ENCODE measurements at places on chromosomes 12 and 14.
A peak's percentile ranks its signal among the peaks of the same experiment; 100 is the strongest.

- DNase-seq, result no peak
Measured at GRCh38 chr12:62847709-62848108, 87.2 kb downstream of the PPM1H start.

DNA sequence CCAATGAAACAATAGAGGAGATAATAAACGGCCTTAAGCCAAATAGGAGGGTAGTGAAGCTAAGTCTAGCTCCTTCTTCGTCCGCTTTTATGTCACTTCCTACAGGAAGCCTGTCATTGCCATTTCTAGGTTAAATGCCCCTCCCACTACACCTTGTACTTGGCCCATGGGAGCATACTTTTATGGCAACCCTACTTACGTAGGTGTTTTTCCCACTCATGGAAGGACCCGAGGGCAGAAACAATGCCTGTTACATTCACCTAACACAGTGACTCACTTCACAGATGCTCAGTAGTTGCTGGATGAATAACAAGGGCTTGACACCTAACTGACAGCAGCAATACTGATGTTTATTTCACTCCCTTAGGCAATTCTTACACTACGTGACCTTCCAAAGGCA lies 44.5 kb downstream of the ALKBH1 start:
- DNase-seq, result no peak

DNA sequence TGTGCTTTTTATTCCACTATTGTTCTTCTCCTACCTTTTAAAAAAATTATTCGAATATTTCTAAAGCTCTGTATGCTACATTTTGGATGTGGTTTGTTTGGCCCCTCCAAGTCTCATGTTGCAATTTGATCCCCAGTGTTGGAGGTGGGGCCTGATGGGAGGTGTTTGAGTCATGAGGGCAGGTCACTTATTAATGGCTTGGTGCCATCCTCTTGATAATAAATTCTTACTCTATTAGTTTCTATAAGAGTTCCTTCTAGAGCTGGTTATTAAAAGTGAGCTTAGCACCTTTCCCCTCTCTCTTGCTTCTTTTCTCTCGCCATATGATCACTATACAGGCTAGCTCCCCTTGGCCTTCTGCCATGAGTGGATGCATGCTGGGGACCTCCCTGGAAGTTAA lies 445.6 kb upstream of the PDE3A start:
- DNase-seq, result no peak

DNA sequence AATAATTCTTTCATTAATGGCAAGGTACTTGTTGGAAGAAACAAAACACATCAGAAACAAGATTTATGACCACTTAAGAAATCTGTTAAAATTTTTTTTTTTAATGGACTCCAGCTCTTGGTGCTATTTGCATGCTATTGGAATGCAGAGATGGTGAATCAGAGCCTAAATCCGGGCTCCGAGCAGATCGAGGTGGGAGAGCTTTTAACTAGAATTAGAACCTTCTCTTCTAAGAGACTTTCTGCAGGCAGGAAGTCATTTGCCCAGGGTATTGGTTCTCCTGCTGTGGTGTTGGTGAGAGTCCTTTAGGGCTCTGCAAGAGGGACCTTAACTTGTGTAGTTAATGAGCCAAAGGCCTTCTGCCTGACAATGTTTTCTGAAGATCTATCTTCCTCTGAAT lies 419.4 kb downstream of the SNAPC1 start:
- no peak for DNase-seq

DNA sequence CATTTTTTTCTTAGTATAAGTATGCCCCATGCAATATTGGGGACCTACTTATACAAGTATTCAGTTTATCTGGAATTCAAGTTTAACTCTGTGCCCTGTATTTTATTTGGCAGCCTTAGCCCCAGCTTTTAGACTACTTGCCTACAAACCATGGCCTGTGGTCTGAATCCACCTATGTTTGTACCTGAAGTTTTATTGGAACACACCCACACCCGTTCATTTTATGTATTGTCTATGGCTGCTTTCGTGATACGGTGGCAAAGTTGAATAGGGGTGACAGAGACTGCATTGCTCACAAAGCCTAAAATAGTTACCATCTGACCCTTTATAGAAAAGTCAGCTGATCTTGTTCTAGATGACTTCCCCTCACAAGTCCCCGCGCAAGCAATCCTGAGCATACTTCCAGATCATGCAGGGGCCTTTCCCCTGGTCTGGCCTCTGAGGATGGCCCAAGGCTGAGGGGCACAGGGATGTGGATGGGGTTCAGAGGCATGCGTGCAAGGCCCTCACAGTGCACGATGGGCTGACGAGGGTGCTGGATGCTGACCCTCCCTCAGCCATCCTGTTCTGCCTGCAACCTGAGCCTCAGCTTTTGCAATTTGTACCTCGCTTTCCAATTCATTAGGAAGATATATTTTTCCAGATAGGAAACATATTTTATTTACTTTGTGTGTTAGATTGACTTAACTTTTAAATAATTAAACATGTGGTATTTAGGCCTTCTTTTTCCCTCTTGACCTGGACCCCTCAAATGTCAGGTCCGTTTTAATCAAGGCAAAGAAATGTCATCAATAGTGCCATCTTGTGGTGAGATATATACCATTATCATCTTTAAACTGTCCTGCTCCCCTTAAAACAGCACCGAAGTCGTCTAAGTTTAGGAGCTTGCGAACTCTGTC lies 527.3 kb upstream of the CCDC196 start:
- DNase-seq, result peak; percentile 66

GRCh38 chr14:104297313-104297704 lies 158.9 kb downstream of the KIF26A start:
- no peak for DNase-seq

DNA sequence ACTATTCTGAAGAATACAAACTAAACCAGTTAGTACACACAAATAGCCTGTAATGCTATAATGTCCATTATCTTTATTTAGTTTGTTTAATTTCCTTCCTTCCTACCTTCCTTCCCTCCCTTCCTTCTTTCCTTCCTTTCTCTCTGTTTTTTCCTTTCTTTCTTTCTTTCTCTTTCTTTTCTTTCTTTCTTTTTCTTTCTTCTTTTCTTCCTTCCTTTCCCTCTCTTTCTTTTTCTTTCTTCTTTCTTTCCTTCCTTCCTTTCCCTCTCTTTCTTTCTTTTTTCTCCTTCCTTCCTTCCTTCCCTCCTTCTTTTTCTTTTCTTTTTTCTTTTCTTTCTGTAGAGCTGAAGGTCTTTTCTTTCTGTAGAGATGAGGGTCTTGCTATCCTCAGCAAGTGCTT lies 131.2 kb downstream of the TMEM30B start:
- no peak for DNase-seq

DNA sequence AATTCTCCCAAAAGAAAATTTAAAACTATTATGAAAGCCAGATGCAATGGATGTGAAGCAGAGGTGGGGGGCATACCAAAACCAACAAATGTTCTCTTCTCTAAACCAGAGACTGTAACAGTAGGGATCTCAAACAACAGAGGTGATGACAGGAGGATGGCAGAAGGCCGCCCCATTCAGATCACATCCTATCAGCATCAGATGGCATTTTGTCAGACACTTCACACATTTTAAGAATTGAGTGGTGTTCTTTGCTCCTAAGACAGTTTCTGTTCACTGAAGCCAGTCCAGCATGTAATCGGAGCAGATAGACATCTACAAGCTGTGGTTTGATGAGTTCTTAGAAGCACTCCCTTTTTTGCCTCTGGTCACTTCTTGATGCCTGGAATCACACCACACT lies 59.6 kb upstream of the SRRM4 start:
- no peak for DNase-seq

DNA sequence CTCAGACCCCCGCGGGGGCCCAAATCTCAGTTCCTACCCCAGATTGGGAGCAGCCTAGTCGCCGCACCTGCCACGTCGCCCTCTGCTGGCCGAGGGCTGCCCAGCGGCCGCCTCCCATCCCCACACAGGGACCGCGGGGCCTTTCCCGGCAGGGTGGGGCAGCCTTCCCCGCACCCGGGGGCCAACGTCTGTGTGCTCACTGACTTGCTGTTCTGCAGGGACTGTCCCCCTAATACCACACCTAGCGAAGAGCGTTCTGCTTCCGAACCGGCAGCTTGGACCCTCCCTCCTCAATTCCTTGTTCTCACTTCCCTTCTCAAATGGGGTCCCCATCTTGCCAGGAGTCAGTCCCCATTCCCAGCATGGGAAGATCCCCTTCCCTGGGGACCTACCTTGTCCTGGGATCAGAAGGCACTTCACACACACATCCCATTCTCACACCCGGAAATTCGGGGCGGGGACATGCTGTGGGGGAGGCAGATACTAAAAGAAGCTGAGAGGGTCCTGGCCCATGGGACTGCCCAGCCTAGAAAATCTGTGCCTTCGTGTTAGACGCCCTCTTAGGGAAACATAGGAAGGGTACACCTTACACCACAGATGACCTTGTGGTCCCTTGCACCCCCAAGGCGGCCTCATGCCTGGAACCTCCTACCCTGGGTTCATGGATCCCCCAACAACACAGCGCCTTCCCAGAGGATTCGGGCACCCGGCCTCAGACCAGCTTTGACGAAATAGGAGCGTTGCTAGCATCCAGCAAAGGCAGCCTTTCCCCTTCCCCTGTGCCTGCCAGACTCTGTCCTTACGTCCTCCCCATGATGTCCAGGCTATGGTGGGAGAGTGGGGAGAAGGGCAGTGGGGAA lies 16.4 kb downstream of the ACVRL1 start:
- peak; percentile 89 for DNase-seq

DNA sequence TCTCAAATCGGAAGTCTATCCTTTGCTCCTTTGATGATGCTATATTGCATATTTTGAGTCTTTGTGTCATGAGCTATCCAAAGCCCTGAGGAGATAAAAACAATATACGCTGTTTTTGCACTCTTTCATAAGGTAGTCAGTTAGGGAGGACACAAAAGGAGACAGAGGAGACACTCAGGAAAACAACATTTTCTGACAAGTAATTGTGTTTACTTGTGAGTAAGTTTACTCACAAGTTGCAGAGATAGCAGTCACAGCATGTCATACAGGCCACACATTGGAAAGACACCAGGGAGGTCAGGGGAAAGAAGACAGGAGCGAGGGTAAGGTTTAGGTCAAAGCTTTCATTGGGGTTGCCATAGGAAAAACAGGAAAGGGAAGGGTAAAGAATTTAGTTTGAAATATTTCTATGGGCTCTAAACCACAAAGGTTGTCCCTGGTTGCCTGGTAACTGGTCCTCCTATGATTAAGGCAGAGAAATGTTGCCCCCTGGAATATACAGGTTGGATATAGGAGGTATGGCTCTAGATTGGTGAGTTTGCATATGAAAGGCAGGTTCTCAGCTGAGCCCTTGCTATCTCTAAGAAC lies 7.4 kb upstream of the GABARAPL1 start:
- DNase-seq, result peak; percentile 36

DNA sequence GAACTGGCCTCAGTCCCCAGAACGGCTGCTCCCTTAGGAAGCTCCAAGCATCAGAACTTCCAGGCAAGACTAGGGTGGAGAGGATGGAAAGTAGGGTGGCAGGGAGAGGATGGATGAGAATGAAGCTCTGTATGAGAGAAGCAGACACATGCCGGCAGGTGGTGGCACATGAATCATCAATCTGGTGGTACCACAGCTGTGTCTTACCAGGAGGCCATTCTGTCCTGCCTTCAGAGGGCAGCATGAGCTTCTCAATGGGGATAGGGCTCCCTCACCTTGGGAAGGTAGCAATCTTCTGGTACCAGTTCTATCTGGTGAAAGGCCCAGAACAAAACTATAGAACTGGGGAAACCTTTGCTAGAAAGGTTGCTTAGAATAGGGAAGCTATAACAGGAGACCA lies 55.4 kb upstream of the PYGL start:
- no peak for DNase-seq

DNA sequence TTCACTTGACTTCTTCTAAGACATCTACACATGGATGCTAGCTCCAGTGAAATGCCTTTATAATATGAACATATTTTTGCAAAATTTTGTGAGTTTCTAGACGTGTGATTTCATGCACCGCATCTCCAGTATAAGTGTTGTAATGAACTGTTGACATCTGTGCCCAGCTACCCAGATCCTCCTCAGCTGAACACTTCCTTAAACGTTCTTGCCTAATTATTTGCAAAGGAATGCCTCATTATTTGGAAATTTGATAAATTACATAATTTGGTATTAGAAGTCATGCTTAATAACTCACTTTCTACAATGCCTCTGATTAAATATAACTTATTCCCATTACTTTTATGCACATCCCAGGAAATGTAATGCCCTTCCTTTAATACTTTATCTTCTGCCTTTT lies 14.0 kb downstream of the OR11G2 start:
- DNase-seq, result no peak

Measured in GM03348 (cell line).